ENCODE measurements at places on chromosomes 5 and 9.
A peak's percentile ranks its signal among the peaks of the same experiment; 100 is the strongest.

- DNase-seq: peak; percentile 41
Observed at GRCh38 chr9:97237951-97238889, 69.2 kb upstream of the CCDC180 start.

- no peak for DNase-seq
Observed at GRCh38 chr9:38181866-38182265, 112.8 kb upstream of the SHB start.

DNA sequence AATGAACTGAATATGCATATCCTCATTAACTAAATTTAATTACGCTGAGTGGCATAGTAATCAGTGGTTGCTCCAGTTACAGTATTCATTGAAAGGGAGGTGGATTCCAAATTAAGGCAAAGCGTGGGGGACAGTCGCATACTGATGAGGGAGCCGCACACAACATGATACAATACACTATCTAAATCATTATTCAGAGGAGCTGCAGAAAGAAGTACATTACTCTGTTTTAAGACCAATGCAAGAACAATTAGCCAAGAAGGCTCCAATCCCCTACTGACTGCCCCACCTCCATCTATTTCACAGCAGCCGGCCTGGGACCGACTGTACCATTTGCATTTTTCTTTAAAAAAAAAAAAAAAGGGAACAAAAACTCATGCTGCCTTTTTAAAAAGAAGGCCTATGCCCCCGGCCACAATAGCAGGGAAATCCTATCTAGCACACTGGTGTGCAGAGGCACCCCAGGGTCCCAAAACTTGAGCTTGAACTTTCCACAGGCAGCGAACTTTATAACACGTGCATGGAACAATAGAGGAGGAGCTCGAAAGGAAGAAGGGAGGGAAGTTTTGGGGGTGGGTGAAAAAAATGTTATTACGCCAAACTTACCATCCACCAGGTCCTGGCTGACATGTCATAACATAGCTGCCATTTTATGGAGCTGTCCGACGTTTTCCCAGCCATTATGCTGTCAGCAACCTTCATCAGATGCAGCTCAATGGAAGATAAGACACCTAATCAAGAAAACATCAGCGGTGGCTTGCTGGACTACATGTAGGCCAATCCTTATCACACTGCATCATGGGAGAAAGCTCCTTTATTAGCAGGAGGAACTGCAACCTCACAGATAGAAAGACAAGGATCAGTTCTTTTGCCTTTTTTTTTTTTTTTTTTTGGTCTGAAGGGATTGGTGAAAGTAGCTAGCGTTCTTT is 161.6 kb downstream of the ZDHHC21 start:
- no peak for DNase-seq

DNA sequence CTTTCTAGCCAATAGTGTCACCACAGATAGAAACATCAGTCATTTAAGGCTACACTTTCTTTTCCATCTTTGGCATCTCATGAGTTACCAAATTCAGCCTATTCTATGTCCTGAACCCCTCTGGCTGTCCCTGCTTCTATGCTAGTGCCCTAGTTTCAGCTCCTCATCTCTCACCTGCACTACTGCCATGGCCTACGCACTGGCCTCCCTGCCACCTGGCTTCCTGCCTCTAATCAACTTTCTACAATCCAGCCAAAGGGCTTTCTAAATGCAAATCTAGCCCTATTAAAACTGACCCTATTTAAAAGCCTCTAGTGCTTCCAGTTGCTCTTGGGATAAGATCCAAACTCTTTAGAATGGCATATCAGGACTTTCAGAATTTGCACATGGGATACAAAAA is 482.9 kb downstream of the TMEM38B start:
- DNase-seq: no peak

- no peak for DNase-seq
Observed at GRCh38 chr9:129677456-129677855, 12.0 kb downstream of the PRRX2 start.

DNA sequence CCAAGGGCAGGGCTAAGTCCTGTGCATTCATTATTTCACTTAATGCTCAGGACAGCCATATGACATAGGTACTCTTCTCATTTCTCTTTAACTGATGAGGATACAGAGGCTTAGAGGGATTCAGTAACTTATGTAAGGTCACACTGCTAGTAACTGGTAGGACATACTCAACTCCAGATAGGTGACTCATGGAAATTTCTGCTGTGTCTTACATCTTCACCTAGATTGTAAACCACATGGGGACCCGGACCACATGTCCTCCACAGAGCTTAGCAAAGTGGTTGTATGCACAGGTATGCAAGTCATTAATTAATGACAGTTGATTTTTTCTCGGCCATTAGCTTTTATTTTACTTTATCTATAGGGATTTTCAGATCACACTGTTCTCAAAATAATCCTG is 29.3 kb downstream of the SLC1A1 start:
- no peak for DNase-seq

- DNase-seq: no peak
Observed at GRCh38 chr5:158553962-158554336, 545.8 kb downstream of the EBF1 start.

Data from stimulated activated CD4-positive, alpha-beta T cell treated with anti-CD3 and anti-CD28 coated beads, Interleukin-1b, Interleukin-23, amount 100 ng/mL, for 1 hour (primary cell).